ENCODE measurements at places on chromosomes 4 and X.

DNA sequence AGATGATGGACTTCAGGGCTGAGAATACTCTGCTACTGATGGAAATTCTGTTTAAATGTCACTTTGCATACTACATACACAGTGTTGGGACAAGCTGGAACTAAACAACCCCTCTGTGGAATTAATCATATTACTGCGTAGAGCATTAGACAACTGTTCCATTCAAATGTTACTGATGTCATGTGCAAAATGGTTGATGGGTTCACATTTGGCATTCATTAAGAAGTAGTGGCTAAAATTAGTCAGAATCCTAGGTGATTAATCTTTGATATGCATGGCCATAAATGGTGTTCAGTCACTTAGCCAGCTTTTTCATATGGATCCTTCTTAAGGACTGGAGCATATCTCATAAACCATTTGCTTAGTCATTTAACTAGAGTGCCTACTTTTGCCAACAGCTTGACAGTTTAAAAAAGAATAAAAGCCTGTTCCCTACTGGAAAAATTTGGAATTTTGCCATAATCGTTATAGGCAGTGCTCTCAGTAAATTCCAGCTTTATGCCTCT, 105.2 kb downstream of the RNF150 start:
- DNase-seq = no peak

DNA sequence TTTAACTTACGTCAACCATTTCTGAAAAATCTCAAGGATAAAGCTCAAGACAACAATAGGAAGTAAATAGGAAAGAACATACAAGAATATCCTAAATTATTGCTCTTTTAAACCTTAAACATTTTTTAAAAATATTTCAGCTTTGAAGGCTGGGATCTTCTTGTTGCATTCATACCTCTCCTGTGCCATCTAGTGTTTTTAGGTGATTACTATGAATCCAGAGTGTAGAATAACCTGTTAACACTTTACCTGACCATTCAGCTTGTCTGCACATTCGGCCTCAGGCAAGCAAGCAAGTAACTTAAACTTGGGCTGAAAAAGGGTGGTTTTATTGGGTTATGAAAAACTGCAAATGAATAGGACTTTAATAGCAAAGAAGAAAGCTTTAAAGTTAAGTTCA, 507.8 kb upstream of the INTU start:
- DNase-seq = no peak

DNA sequence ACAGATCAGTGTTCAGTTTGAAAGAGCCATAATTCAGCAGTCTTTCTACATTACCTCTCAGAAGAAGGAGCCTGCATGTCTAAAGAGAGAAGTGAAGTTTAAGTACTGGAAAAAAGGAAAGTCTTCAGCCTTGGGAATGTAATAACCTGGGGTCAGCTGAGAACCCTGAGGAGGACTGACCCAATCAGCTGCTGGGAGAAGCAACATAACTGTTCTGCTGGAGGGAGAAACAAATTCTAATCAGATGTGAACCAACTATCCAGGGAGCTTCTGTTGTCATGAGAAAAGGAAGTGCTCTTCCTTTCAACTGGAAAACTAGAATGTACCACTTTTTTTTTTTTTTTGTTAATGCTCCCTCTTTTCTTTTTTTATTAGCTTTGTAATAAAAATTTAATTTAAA, 64.5 kb upstream of the PDE5A start:
- no peak for DNase-seq

DNA sequence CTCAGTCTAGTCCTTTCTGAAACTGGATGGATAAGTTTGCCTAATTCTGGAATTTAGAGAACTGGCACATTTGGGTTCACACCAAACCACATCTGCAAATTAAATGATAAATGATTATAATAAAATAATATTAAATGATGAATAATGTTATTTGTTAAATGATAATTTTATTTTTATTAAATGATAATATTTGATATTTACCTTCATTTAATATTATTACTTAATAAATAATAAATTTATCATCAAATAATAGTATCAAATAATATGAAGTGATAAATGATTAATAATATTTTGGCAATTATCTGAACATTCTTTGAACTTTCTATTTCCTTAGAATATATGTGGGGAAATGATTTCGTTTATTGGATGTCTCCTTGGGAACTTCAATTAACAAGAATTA, 1604.2 kb downstream of the STIM2 start:
- no peak for DNase-seq

GRCh38 chr4:154602404-154603020, 9.9 kb downstream of the FGG start:
- no peak for DNase-seq

GRCh38 chr4:152870606-152871005, 65.5 kb upstream of the FHDC1 start:
- no peak for DNase-seq

DNA sequence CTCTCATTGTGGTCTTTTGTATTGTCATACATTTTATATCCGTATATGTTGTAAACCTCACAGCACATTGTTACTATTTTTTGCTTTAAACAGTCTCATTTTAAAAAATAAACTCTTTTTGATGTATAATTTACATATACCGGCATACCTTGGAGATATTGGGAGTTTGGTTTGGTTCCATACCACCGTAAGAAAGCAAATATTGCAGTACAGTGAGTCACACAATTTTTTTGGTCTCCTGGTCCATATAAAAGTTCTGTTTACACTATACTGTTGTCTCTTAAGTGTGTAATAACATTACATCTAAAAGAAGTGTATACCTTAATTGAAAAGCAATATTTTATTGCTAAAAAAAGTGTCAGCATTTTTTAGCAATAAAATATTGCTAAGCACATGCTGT, 70.0 kb downstream of the KDM6A start:
- DNase-seq = no peak

GRCh38 chrX:97616883-97617530, 733.3 kb downstream of the RPA4 start:
- DNase-seq = peak; percentile 8

DNA sequence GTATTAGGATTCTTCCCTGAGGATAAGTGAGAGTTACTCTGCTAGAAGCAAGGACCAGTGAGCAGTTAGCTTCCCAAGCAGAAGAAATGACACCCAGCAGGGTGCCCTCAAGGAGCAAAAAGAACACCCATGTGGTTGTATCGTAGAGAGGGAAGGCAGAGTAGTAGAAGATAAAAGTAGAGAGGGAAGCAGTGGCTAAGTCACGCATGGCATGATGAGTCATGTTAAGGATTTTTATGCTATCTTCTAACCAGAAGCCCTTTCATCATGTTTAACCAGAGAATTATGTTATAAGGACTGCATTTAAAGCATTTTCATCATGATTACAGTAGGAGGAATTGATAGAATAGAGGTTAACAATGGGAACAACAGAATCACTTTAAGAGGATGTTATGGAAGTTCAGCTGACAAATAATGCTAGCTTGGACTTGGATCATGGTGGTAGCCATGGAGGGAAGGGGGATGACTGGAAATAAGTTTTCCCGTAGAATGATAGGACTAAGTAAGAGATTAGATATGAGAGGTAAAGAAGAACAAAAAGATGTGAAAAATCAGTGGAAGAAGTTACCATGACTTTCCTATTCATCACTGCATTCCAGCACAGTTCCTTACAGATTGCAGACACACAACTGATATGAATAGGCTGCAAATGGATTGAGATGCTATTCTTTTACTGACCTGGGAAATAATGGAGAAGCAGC, 383.5 kb upstream of the INTU start:
- no peak for DNase-seq

- peak; percentile 65 for DNase-seq
These were observed 105.1 kb downstream of the FNIP2 start for GRCh38 chr4:158873795-158874401.

DNA sequence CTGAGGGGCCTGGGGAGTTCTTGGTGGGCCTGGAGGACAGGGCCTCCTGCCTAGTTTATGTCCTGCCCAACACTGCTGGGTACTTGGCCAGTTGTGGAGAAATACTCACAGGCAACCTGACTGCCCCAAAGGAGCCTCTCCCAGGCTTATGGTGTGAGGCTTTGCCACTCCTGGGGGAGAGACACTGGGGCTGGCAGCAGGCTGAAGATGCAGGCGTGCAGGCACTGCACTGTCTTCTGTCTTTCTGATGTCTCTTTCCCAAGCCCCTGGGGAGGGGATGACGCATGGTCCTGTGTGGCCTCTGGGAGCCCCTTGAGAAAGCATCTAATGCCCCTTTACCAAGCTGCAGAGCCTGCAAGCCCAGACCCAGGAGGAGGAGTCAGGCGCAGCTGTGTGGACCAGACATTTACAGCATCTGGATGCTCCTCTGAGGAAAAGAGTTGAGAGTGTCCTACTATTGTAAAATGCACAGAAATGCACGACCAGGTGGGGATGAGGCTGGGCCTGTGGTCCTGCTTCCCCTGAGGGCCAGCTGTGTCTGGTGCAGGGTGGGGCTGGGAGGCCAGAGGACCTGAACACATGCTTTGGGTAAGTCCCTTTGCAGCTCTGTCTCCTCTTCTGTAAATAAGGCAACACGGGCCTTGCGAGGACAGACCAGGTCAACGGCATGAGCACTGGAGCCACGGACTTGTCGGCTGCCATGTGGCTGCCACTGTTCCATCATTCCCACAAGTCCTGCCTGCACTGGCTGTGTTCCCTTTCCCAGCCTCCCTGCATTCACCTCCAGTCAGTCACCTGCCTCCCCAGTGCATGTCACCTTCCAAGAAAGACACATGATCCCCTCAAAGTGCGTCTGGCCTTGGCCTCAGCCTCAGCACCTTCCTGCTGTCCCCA, 8.4 kb downstream of the TMEM271 start:
- no peak for DNase-seq

DNA sequence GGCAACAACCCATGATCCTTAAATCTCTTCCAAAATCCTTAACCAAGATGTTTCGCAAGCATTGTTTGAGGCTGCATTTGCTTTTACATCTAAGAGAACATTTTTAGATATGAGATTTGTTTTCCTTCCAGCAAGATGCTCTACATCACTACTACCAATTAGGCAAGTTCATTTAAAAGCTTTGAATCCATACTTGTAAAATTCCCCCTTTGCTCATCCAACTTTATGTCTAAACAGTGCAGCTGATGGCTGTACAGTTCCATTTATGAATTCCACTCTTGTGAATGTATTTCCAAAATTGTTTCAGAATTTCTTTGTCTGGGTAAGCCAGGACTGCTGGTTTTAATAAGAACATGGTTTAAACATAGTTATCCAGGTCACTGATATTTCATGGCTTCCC, 31.5 kb downstream of the RAI2 start:
- DNase-seq = no peak

DNA sequence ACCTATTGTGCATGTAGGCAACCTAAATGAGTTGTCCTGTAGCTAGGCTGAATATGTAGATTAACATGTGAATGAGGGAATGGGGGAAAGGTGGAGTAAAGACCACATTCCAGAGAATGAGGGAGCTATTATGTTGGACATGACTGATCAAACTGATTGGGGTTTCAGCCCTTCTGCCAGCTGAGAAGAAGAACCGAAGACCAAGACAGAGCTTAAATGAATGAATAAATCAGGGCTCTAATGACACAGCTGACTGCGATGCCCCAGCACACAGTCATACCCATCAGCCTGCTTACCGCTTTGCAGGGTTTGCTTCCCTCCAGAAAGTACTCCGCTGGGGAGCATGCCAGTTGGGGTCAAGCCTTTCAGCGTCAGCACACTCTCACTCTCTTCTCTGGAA, 315.4 kb downstream of the PPP3CA start:
- DNase-seq = no peak

- no peak for DNase-seq
These were observed 5.3 kb downstream of the NAT8L start for GRCh38 chr4:2064276-2064991.

GRCh38 chr4:37953620-37954293, 6.4 kb upstream of the PTTG2 start:
- no peak for DNase-seq

GRCh38 chr4:8022767-8023695, 83.4 kb upstream of the AFAP1 start:
- no peak for DNase-seq

DNA sequence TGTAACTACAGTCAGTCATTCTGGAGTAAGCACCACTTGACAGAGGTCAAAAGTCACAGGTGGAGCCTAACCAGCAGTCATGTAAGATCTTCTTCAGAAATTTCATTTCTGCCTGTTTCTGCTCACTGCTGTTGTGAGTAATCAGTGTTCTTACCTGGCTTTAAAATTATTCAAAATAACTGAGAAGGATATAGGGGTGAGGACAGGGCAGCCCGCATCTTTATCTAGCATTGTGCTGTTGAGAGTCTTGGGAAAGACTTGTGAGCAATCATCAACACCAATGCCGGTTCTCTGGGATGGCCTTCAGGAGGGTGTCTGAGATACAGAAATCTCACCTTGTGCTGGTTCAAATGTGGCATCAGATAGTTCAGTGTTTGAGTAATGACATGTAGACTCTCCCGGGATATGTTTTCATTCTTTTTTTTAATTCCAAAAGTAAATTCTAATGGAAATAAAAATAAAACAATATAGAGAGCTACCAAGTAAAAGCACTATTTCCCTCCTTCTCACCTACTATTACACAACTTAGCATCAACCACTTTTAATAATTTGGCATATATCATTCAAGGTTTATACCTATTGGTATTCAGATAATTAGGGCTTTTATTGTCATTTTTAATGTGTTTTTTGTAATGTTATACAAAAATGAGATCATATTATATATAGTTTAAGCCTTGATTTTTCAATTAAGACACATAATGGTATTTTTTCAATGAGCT, 37.1 kb downstream of the AREG start:
- no peak for DNase-seq
